ENCODE measurements at places on chromosomes 12 and 14. TPM values are rescaled to one million over a fixed set of nuclear protein-coding genes. Genes with fewer than 3 reads are reported as not detected.

ZBTB1 gene
- total RNA-seq = 35.5 TPM

SMCO2 gene
- total RNA-seq = not detected

MYF5 gene
- not detected for total RNA-seq

OR4E2 gene
- not detected for total RNA-seq

PLEKHD1 gene
- total RNA-seq = 0.19 TPM

LTB4R2 gene
- total RNA-seq = 7.2 TPM

RBP5 gene
- total RNA-seq = 1.1 TPM

EPYC gene
- not detected for total RNA-seq

GRCh38 chr12:1878214-1878613 is 40.2 kb downstream of the CACNA2D4 start:
- DNase-seq = no peak

GRCh38 chr14:89447182-89447944 is 30.3 kb upstream of the FOXN3 start:
- peak; percentile 12 for DNase-seq

DNA sequence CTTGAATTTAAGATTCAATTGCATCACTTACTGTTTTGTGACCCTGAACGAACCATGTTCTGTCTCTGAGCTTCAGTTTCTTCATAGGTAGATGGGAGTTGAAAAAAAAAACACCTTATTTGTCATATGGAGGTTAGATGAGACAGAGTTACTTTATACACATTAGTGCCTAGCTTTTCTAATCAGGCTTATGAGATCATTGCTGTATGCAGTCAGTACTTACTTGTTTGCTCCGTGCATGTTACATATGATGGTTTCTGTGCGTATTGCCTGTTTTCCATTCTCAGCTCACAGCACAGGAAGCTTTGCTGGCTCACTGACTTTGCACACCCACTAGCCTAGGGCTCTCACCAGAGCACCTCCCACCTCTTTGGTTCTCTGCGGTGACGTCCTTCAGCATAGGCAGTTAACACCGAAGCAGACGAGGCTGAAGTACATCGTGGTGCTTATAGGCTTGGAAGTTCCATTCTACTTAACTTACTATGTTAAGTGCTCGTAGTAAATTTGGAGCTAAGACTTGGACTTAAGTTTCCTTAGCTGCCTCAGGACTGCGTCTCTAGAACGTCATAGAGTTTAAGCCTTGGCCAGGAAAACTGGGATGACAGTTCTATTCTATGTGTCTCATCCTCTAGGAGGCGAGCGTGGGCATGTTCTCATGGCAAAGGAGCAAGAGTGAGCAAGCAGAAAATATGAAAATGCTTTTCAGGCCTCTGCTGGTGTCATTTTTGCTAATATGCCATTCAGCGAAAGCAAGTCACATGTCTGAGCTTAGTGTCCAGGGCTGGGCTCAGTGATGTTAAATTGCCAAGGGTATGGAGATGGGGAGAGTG is 57.3 kb downstream of the NRXN3 start:
- DNase-seq = no peak

DNA sequence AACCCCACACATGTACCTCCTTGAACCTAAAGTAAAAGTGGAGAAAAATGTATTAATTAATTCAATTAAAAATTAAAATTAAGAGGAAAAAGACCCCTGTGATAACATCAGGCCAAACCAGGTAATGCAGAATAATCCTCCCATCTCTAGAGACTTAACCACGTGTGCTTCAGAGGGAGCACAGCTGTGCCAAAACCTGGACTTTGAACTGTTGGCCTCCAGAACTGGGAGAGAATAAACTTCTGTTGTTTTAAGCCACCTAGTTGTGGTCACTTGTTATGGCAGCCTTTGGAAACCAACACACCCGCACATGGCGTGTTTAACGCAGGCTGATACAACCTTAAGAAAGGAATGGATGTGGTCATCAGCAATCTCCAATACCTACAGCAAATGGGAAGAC is 23.8 kb downstream of the OAS2 start:
- DNase-seq = no peak

DNA sequence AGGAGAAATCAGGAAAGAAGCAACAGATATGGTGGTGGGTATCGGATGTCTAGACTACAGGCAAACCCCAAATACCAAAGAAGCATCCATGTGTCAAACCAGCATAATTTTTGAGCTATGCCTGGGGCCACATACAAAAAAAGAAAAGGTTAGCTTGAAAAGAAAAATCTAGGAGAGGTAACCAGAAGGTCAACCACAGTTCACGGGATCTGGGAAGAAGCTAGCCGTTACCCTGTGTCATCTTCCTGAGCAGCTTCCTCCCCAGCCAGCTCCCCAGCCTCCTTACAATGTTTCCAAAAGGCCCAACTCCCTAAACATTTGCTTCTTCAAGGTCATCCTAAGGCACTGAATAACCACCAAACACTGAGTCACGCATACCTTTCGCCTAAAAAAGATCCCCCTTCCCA is 3.1 kb downstream of the SINHCAF start:
- no peak for DNase-seq

GRCh38 chr14:72722201-72722785 is 171.6 kb downstream of the DPF3 start:
- no peak for DNase-seq

GRCh38 chr14:81831128-81831820 is 297.6 kb upstream of the SEL1L start:
- DNase-seq = no peak

- no peak for DNase-seq
These were observed 86.5 kb upstream of the SLC38A2 start for GRCh38 chr12:46459111-46459510.

GRCh38 chr14:94145902-94146527 is 16.6 kb upstream of the IFI27L2 start:
- no peak for DNase-seq

DNA sequence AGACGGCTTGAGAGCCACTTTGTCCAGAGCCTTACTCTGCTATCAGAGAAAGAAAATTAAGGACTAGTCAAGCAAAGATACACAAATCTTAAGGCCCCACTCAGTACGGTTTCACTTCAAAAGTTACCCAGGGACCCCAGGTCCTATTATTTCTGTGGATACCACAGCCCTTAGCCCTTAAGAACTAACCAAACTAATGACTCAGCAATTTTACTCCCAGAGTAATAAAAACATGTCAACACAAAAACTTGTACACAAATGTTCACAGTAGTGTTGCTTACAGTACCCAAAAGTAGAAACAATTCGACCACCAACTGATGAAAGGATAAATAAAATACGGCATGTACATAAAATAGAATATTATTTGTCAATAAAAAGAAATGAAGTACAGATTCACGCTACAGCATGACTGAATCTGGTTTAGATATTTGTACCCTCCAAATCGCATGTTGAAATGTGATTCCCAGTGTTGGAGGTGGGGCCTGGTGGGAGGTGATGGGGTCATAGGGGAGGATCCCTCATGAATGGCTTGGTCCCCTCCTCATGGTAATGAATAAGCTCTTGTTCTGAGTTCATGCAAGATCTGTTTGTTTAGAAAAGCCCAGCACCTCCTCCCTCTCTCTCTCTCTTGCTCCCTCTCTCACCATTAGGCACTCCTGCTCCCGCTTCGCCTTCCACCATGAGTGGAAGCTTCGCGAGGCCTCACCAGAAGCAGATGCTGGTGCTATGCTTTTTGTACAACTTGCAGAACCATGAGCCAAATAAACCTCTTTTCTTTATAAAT is 30.5 kb downstream of the AREL1 start:
- DNase-seq = no peak

DNA sequence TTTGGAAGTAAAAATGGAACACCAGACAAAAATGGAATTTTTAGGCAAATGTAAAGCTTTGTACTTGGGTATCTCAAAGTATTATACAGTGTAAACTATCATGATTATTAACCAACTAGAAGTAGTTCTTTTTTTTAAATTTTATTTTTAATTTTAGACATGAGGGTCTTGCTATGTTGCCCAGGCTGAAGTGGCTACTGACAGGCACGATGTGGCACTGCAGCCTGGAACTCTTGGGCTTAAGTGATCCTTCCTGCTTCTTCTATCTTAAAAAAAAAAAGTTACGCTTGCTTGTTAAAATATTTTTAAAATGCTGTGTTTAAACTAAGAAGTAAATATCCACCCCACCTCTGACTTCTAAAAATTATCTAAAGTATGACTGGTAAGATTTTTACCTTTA is 1.9 kb upstream of the FUT8 start:
- DNase-seq = no peak

DNA sequence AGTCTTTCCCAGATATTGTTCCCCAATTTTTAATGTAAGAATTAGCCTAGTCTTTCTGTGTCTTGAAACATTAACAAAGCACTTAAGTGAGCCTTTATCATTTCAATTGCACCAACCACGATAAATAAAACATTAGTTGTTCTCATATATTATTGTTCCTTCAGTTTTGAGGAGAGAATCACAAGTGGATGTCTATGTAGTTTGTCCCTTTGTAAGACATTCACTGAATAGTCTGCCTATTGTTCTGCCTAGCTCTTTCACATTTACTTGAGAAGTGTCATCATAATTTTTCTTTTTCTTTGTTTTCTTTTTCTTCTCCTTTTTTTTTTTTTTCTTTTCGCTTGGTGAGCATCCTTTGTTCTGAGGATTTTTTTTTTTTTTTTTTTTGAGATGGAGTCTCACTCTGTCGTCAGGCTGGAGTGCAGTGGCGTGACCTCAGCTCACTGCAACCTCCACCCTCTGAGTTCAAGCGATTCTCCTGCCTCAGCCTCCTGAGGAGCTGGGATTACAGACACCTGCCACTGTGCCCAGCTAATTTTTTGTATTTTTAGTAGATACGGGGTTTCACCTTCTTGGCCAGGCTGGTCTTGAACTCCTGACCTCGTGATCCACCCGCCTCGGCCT is 129.7 kb downstream of the SYT1 start:
- no peak for DNase-seq

GRCh38 chr14:67464879-67465278 is 23.6 kb downstream of the TMEM229B start:
- DNase-seq = no peak

- no peak for DNase-seq
These were observed 332.0 kb downstream of the PAWR start for GRCh38 chr12:79358716-79359300.

DNA sequence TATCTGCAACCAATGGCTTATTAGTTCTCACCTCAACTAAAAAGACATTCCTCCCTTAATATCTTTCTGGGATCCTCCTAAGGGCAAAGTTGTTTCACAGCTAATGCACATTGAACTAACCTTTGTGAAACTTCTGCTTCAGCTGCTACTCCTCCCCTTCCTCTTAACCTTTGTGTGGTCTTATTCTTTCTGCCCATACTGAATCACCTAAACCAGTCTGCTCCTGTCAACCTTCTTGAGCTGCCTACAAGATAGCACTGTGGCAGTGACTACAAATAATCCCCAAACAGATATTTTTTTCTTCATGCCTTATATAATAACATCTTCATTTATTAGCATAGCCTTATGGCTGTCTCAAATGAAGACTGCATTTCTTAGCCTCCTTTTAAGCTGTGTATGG is 1077.4 kb upstream of the ATXN7L3B start:
- no peak for DNase-seq

GRCh38 chr14:78090864-78091263 is 79.3 kb upstream of the NRXN3 start:
- no peak for DNase-seq

GRCh38 chr14:88248606-88249005 is 74.5 kb downstream of the KCNK10 start:
- no peak for DNase-seq

GRCh38 chr12:3225796-3226180 is 148.6 kb downstream of the TSPAN9 start:
- no peak for DNase-seq

GRCh38 chr12:53618275-53618674 is 7.9 kb downstream of the ATF7 start:
- no peak for DNase-seq

Measured in mesenteric fat pad (tissue), 1 donor.